Psoas muscle (tissue), 8 donors: ENCODE measurements at places on chromosomes 6 and 20.

DNA sequence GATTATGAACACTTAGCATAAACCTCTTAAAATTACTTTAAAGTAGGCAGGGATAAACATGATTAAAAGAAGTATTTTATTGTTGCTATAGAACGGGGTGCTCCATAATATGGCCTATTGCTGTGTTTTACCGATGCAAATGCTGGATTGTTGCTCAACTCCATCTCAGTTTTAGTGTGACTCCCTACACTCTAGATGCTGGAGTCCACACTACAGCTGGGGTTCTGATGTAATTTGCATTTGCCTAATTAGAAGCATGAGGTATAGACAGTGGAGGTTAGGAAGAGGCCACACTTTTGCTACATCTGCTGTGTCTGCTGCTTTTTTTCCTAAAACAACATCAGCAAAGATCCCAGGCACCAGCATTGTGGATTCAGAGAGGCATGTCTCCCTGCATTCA lies 6.7 kb upstream of the HMGN3 start:
- H3K4me3 ChIP-seq: no peak overlapping the region
- no peaks in the 10 kb centered on the region for H3K36me3 ChIP-seq
- no peak for DNase-seq
- H3K4me1 ChIP-seq: peaks cover 17% of the 10 kb centered on the region
- no peak overlapping the region for H3K27ac ChIP-seq

- H3K4me1 ChIP-seq: peaks cover 7% of the 10 kb centered on the region
- no peak overlapping the region for H3K27ac ChIP-seq
- no peak overlapping the region for H3K4me3 ChIP-seq
- H3K27me3 ChIP-seq: no peaks in the 10 kb centered on the region
Observed at GRCh38 chr6:7073082-7073820, 34.5 kb upstream of the RREB1 start.

- no peak overlapping the region for H3K27ac ChIP-seq
- H3K27me3 ChIP-seq: no peaks in the 10 kb centered on the region
- DNase-seq: no peak
- peak overlapping the region; percentile 65 for H3K4me3 ChIP-seq
- peaks cover 28% of the 10 kb centered on the region for H3K4me1 ChIP-seq
- no peaks in the 10 kb centered on the region for H3K36me3 ChIP-seq
Observed at GRCh38 chr6:6002005-6002847, 4.5 kb downstream of the NRN1 start.

GRCh38 chr6:72724545-72724944 lies 102.7 kb downstream of the KCNQ5 start:
- no peaks in the 10 kb centered on the region for H3K4me1 ChIP-seq
- no peak for DNase-seq
- H3K27me3 ChIP-seq: no peaks in the 10 kb centered on the region
- H3K36me3 ChIP-seq: peaks cover 10% of the 10 kb centered on the region
- H3K27ac ChIP-seq: no peak overlapping the region

DNA sequence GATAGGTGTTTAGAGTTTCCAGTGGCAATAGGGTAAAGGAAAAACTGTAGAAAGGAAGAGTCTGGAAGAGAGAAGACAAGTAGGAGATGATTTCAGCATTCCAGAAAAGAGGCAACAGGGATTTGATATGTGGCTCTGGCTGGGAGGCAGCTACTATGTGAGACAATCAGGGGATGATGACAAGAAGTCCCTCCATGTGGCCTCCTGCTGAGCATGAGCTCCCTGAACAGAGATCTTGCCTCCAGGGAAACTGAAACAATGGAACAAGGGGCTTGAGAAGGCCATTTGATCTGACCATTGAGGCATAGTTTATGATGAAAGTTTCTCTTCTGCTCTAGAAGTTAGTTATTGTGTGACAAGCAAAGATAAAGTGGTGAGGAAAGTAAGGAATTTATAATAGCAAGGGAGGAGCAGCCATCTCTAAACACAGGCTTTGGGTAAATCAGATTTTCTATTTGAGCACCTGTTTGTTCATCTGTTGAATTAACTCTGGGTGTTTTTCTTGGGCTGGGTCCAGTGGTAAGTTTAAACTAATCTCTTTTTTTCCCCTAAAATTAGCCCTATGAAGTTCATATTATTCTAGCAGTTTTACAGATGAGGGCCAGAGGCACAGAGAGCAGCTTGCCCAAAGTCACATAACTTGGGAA lies 3.0 kb upstream of the GPX5 start:
- H3K4me1 ChIP-seq: no peaks in the 10 kb centered on the region
- peaks cover 11% of the 10 kb centered on the region for H3K27me3 ChIP-seq
- no peaks in the 10 kb centered on the region for H3K36me3 ChIP-seq
- H3K27ac ChIP-seq: no peak overlapping the region
- no peak overlapping the region for H3K4me3 ChIP-seq
- DNase-seq: no peak

GRCh38 chr6:119197271-119197670 lies 118.8 kb upstream of the FAM184A start:
- H3K4me3 ChIP-seq: no peak overlapping the region
- H3K4me1 ChIP-seq: no peaks in the 10 kb centered on the region
- no peaks in the 10 kb centered on the region for H3K27me3 ChIP-seq
- no peaks in the 10 kb centered on the region for H3K36me3 ChIP-seq
- no peak overlapping the region for H3K27ac ChIP-seq
- DNase-seq: no peak

DNA sequence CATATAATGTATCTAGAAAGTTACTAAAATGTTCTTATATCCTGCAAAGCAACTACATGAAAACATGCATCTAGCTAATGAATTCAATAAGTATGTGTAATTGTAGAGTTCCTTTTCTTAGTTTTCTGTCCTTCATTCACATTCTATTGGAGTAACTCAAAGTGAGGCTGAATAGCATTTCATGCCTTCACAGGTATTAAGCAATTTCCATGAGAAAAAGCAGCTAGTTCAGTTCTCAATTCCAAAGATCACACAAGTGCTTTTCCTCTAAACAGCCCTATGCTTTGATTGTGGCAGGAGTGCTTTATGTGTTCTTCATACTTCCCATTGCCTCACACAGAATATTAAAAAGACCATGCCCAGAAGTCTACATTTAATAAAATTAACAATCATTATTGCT lies 274.9 kb downstream of the RFPL4B start:
- H3K4me3 ChIP-seq: no peak overlapping the region
- H3K36me3 ChIP-seq: no peaks in the 10 kb centered on the region
- no peaks in the 10 kb centered on the region for H3K4me1 ChIP-seq
- no peaks in the 10 kb centered on the region for H3K27me3 ChIP-seq
- DNase-seq: no peak

DNA sequence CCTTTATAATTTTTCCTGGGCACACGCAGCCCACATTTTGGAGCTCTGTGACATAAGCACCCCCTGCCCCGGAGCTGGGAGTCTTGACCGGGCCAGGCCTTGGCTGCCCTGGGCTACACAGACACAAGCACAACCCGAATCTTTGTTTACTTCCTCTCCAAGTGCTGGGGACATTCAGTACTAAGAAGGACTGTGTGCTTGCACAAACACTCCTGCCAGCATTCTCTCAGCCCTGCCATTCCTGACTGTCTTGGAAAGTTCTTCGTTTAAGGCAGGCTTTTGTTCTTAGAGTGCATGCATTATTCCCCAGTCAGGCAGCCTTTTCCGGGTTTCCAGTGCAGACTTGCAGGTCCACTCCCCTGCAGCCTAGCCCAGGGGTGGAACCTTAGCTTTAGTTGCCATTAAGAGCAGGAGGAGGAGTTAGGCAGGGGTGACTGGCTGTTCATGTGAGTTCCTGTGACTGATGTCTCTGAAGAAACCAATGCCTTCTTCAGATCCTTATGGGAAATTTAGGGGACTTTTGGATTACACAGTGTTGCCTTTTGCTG lies 28.6 kb downstream of the FOXO3 start:
- DNase-seq: peak; percentile 76
- no peaks in the 10 kb centered on the region for H3K36me3 ChIP-seq
- H3K27ac ChIP-seq: peak overlapping the region; percentile 82

GRCh38 chr6:13013681-13014503 lies 297.3 kb downstream of the PHACTR1 start:
- no peaks in the 10 kb centered on the region for H3K36me3 ChIP-seq
- no peaks in the 10 kb centered on the region for H3K4me1 ChIP-seq
- H3K27me3 ChIP-seq: peaks cover 59% of the 10 kb centered on the region
- no peak overlapping the region for H3K27ac ChIP-seq
- H3K4me3 ChIP-seq: peak overlapping the region; percentile 64
- no peak for DNase-seq

GRCh38 chr6:42901538-42901957 lies 14.3 kb upstream of the PTCRA start:
- H3K4me1 ChIP-seq: no peaks in the 10 kb centered on the region
- no peaks in the 10 kb centered on the region for H3K27me3 ChIP-seq
- H3K36me3 ChIP-seq: no peaks in the 10 kb centered on the region
- DNase-seq: peak; percentile 85
- H3K4me3 ChIP-seq: no peak overlapping the region

DNA sequence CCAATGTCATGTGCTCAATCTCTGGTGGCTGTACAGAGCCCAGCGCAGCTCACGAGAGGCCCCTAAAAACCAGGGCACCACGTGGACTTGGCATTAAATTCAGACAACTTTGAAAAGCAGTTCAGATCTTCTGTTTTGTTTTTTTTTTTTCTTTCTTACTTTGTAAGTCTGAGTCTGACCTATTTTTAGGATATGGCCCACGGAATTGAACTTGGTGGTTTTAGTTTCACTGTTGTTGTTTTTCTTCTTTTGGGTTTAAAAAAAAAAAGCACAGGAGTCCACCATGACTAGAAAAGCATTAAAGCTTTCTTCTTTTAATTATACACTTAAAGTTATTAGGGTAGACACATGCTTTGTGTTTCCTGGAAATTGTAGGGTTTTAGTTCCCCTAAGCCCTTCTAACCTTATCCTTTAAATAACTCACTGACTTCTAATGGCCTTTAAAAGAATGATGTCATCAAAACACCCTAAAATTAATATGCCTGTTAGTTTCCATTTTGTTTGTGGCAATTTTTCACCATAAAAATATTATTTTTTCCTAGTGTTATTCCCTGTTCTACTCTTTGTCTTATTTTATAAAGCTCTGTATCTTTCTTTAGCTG lies 48.5 kb upstream of the CCN2 start:
- no peak overlapping the region for H3K27ac ChIP-seq
- no peak for DNase-seq
- no peaks in the 10 kb centered on the region for H3K27me3 ChIP-seq
- H3K4me1 ChIP-seq: no peaks in the 10 kb centered on the region
- no peaks in the 10 kb centered on the region for H3K36me3 ChIP-seq
- no peak overlapping the region for H3K4me3 ChIP-seq

- H3K4me3 ChIP-seq: no peak overlapping the region
- no peak overlapping the region for H3K27ac ChIP-seq
- DNase-seq: no peak
- H3K27me3 ChIP-seq: no peaks in the 10 kb centered on the region
Observed at GRCh38 chr20:32682508-32682987, 8.8 kb upstream of the C20orf203 start.

GRCh38 chr6:166578536-166579236 lies 7.8 kb downstream of the RAMACL start:
- H3K36me3 ChIP-seq: no peaks in the 10 kb centered on the region
- H3K27ac ChIP-seq: no peak overlapping the region
- H3K27me3 ChIP-seq: no peaks in the 10 kb centered on the region
- no peak overlapping the region for H3K4me3 ChIP-seq
- H3K4me1 ChIP-seq: peaks cover 29% of the 10 kb centered on the region

- H3K4me3 ChIP-seq: no peak overlapping the region
- no peak overlapping the region for H3K27ac ChIP-seq
- H3K36me3 ChIP-seq: no peaks in the 10 kb centered on the region
Observed at GRCh38 chr6:41013466-41014153, 25.4 kb downstream of the UNC5CL start.

DNA sequence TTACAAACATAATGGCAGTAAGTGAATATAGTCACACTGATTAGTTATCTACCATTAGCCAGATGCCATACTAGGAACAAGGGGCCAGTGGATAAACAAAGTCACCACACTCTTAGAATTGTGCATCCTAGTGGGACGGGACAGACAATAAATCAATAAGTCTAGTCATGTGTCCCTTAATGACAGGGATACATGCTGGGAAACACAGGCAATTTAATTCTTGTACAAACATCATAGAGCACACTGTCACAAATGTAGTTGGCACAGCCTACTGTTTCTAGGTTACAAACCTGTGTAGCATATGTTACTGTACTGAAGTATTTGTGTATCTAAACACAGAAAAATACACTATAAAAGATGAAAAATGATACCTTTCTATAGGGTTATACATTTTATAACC lies 123.0 kb upstream of the FAM184A start:
- no peak for DNase-seq
- H3K4me3 ChIP-seq: no peak overlapping the region

DNA sequence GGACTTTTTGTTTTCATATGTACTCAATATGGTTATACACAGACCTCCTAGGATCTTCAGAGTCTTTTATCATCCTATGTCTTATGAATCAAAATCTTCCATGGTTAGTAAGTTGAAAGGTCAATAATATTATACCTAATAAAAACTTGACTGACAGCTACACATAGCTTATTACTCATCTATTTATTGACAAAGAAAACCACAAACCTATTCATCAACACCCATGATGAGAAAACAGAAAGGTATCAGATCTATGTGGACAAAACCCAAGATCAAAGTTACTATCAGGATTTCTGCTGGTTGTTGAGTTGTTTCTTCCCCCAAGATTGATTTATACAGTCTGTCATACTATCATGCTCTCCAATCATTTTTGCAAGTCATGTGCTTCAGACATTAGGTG lies 460.1 kb upstream of the MANEA start:
- no peak for DNase-seq
- H3K36me3 ChIP-seq: no peaks in the 10 kb centered on the region
- H3K27me3 ChIP-seq: no peaks in the 10 kb centered on the region

- H3K27ac ChIP-seq: no peak overlapping the region
- DNase-seq: no peak
- no peak overlapping the region for H3K4me3 ChIP-seq
- H3K4me1 ChIP-seq: peaks cover 18% of the 10 kb centered on the region
- H3K36me3 ChIP-seq: peaks cover 50% of the 10 kb centered on the region
Observed at GRCh38 chr20:44479643-44480042, 4.0 kb downstream of the TTPAL start.

GRCh38 chr6:11224252-11224965 lies 8.1 kb downstream of the NEDD9 start:
- no peaks in the 10 kb centered on the region for H3K36me3 ChIP-seq
- H3K27ac ChIP-seq: peak overlapping the region; percentile 23
- DNase-seq: no peak
- peak overlapping the region; percentile 22 for H3K4me3 ChIP-seq
- no peaks in the 10 kb centered on the region for H3K4me1 ChIP-seq
- no peaks in the 10 kb centered on the region for H3K27me3 ChIP-seq
